Activated CD4-positive, alpha-beta memory T cell treated with anti-CD3 and anti-CD28 coated beads for 36 hours (primary cell): ENCODE measurements at places on chromosomes 6 and 20.

GRCh38 chr20:49482621-49483017 is at the start of gene KCNB1:
KCNB1 (minus strand) TSS chr20:49482668; CDS start chr20:49482480, 188 bp downstream.
- DNase-seq, result peak; percentile 61

DNA sequence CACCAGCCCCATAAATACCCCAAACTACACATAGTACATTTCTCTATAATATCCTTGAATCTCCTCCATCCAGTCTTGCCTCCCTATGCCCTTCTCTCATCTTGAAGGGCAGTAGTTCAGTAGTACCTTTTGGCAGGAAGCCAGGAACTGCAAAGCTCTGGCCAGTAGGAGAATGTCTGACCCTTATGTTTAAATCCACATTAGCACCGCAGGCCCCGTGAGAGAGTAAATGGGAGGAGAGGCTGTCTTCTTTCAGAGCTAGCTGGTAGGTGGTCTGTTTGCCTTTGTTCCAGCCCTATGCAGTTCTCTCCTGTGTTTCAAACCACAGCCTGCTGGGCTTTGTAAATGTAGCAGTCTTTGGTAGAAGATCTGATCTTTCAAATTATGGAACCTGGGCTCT is 690.7 kb downstream of the DOK5 start:
- DNase-seq, result no peak

GRCh38 chr6:135707426-135707825 is 144.1 kb upstream of the PDE7B start:
- DNase-seq, result no peak

GRCh38 chr6:102501615-102502014 is 1108.1 kb downstream of the GRIK2 start:
- no peak for DNase-seq

DNA sequence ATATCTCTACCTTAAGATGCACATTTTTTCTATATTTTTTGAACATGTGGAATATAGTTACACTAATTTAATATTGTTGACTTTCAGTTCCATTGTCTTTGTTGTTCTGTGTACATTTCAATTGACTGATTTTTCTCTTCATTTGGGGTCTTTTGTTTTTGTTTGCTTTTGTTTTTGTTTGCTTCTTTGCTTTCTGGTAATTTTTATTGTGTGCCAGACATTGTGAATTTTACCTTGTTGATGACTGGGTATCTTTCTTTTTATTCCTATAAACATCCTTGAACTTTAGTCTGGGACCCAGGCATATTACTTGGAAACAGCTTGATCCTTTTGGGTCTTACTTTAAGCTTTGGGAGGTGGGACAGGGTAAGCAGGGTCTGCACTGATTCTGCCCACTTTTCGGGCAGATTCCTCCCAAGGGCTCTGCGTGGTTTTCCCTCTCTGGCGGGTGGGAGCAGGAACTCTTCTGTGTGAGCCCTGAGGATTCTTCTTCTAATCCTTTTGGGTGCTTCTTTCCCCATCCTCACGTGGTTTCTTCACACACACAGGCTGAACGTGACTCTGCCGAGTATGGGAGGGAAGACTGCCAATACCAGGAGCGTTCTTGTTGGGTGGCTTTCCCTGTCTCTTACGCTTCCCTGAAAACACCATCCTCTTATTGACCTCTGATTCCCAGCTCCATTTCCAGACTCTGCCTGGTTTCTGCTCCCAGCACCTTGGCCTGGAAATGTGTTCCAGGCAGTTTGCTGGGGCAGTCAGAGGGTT is 200.5 kb downstream of the ARID1B start:
- no peak for DNase-seq

GRCh38 chr6:17869010-17869752 is 118.3 kb downstream of the KIF13A start:
- DNase-seq, result no peak

DNA sequence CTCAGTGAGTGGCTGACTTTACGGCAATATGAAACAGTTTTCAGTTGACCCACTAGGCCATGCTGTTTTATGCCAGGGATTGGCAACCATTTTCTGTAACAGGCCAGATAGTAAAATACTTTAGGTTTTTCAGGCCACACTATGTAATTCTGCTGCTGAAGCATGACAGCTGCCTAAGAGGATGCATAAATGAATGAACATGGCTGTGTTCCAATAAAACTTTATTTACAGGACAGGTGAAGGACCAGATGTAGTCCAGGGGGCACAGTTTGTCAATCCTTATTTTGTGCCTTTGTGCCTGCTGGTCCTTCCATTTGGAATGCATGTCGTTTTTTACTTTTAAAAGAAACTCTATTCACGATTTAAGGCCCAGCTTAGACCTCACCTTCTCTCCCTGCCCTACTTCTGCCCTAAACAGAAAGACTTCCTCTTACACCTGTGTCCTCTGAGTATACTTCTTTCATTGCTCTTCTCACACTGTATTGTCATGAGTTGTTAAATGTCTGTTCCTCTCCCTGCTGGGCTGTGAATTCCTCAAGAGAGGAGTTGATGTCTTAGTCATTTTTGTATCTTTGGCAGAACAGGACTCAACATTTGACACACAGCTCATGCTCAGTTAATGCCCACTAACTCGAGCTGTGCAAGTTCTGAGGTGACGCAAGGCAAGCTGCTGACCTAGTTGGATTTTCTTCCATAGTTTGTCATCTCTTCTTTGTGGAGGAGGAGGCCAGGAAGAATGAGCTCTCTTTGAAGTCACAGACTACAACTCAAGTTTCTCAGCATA is 90.1 kb upstream of the MAP7 start:
- DNase-seq, result no peak
